Osteoblast (primary cell): ENCODE measurements at places on chromosomes 4 and X. TPM values are rescaled to one million over a fixed set of nuclear protein-coding genes. Genes with fewer than 3 reads are reported as not detected.

GRCh38 chrX:48666649-48667048 lies 16.9 kb upstream of the WAS start:
- DNase-seq, result no peak
- H3K4me1 ChIP-seq, result no peaks in the 10 kb centered on the region
- no peak overlapping the region for H3K27ac ChIP-seq
- no peaks in the 10 kb centered on the region for H3K27me3 ChIP-seq

DNA sequence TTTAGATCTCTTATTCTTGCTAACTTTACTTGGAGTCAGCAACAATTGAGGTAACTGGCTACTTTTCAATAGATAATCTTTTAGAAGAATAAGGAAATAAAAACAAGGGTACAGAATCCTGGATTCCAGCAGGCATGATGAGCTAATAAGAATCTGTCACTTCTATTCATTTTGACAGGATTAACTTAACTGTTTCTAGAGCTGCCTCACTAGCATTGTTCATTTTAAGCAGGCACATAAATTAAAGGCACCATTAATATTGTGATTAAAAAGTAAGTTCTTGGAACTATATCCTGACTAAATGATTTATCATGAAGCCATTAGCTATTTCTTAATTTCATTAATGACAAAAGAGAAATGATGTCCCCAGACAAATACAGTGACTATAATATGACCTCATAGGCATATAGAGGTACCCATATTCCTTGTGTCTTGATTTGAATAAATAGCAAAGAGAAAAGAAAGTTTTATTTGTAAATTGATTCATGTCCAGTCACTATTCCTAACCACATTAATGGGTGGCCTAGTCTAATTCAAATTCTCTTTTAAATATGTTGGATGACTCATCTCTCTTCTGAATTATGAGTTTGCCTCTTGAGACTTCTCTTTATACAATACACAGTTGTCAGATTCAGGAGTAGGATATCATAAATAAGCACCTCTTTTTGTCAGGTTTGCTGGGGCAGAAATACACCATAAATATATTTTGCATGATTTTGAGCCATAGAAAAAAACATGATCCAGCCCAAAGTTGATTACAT lies 343.0 kb downstream of the SLITRK2 start:
- no peak overlapping the region for H3K27ac ChIP-seq
- no peaks in the 10 kb centered on the region for H3K4me1 ChIP-seq
- H3K36me3 ChIP-seq, result no peaks in the 10 kb centered on the region
- DNase-seq, result no peak
- no peak overlapping the region for H3K4me3 ChIP-seq

- no peak for DNase-seq
- H3K36me3 ChIP-seq, result no peaks in the 10 kb centered on the region
- H3K27ac ChIP-seq, result no peak overlapping the region
- H3K4me1 ChIP-seq, result peaks cover 10% of the 10 kb centered on the region
These were observed 1.3 kb downstream of the INPP4B start for GRCh38 chr4:142844782-142845181.

DNA sequence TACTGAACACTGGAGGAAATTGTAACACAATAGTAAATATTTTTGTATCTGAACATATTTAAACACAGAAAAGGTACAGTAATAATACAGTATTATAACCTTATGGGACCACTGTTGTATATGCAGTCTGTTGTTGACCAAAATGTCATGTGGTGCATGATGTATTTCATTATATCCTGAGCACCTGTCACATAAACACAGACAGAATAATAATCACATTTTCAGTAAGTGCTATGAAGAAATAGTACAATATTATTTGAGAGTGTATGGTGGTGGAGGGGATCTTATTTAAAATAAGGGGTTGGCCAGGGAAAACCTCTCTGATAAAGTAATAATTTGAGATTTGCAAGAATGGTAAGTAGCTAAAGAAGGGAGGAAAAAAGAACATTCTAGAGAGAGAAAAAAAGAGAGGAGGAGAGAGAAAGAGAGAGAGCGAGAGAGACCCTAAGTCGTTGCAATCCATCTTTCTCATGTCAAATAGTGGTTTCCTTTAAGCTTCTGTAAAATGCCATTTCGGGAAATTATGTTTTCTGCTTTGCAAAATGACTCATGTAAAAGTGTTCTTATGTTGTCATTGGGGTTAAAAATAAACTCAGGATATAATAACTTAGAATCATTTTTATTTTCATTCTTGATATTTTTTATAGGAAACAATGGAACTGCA lies 19.3 kb upstream of the CLNK start:
- no peaks in the 10 kb centered on the region for H3K27me3 ChIP-seq
- H3K4me3 ChIP-seq, result no peak overlapping the region

GRCh38 chr4:82403725-82404124 lies 26.5 kb downstream of the HNRNPDL start:
- H3K27ac ChIP-seq, result no peak overlapping the region
- H3K27me3 ChIP-seq, result no peaks in the 10 kb centered on the region
- no peak overlapping the region for H3K4me3 ChIP-seq

GRCh38 chr4:158964114-158964727 lies 138.7 kb upstream of the RAPGEF2 start:
- H3K27ac ChIP-seq, result no peak overlapping the region
- no peaks in the 10 kb centered on the region for H3K27me3 ChIP-seq
- no peak for DNase-seq
- no peaks in the 10 kb centered on the region for H3K36me3 ChIP-seq
- no peaks in the 10 kb centered on the region for H3K4me1 ChIP-seq

DNA sequence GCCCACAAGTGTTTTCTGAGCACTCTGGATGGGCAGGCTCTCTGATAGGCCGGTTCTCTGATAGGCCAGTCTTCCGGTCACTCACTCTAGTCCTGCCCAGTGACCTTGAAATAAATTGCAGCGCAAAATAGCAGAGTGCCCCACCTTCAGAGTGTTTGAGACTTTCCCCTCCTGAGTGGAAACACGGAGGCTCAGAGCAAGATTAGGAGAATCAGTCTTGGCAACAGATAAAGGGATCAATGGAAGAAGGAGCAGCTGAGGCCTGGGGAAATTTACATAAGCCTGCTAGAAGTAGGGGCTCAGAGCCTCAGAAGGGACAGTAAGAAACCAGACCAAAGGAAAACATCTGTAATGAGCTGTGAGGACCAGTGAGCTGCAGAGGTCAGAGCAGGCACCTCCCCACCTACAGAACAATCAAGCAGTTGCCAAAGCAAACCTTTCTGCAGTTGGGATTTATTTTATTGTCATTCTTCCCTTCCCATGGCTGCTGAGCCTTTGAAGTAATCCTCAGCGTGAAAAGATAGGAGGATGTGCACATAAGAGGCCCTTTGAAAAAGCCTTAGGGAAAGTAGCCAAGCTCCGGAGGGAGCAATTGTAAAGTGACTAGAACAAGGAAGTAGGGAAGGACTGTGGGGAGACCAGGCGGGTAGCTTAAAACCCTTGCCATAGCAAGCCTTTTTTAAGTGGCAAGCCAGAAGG lies 89.1 kb upstream of the TSPAN5 start:
- peaks cover 12% of the 10 kb centered on the region for H3K4me1 ChIP-seq
- H3K27me3 ChIP-seq, result no peaks in the 10 kb centered on the region
- no peak overlapping the region for H3K4me3 ChIP-seq

DNA sequence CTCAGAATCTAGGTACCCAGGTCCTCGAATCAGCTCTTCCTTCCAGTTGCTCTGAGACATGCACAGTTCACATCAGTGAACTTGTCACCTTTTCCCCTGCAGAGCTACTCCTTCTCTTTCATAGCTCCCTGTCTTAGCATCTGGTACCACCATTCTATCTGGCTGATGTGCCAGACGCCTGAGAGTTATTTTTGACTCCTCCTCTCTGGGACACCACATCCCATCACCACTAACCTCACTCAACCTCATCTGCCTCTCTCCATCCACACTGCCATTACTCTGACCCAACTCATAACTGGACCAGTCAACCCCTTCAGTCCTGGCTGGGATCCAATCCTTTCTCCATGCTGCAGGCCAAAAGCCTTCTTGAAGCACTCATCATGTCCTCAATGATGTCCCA lies 44.5 kb downstream of the SLC2A9 start:
- no peaks in the 10 kb centered on the region for H3K27me3 ChIP-seq
- no peak overlapping the region for H3K4me3 ChIP-seq
- H3K27ac ChIP-seq, result no peak overlapping the region
- H3K36me3 ChIP-seq, result no peaks in the 10 kb centered on the region
- no peaks in the 10 kb centered on the region for H3K4me1 ChIP-seq
- DNase-seq, result no peak

- peak overlapping the region; percentile 44 for H3K27ac ChIP-seq
- no peak for DNase-seq
- H3K4me1 ChIP-seq, result peaks cover 5% of the 10 kb centered on the region
- no peaks in the 10 kb centered on the region for H3K27me3 ChIP-seq
- H3K4me3 ChIP-seq, result no peak overlapping the region
These were observed 22.3 kb downstream of the INPP4B start for GRCh38 chr4:142823796-142824195.

DNA sequence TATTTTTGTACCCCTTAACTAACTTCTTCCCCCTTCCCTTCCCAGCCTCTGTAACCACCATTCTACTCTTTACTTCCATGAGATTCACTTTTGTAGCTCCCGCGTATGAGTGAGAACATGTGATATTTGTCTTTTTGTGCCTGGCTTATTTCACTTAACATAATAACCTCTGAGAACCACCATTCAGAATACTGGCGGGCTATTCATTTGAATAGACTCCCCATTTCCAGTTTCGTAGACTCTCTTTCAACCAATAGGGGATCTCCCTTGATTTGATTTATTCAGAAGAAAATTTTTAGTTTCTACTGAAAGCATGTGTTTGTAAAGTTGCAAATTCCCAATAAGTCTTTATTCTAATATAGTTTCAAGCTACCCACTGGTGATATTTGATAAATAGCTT lies 117.2 kb downstream of the GATB start:
- no peak overlapping the region for H3K27ac ChIP-seq
- H3K4me1 ChIP-seq, result peaks cover 5% of the 10 kb centered on the region
- DNase-seq, result no peak

Gene IL2RG
- total RNA-seq, result not detected in 2 replicates

Gene CXCL5
- under 0.01 TPM in 1 of 2 replicates, not detected in the other for total RNA-seq

Gene BST1
- total RNA-seq, result 30.6 and 31.8 TPM in 2 replicates

Gene PGRMC2
- 38.4 and 39.2 TPM in 2 replicates for total RNA-seq
